ENCODE measurements at places on chromosomes 4 and X.

DNA sequence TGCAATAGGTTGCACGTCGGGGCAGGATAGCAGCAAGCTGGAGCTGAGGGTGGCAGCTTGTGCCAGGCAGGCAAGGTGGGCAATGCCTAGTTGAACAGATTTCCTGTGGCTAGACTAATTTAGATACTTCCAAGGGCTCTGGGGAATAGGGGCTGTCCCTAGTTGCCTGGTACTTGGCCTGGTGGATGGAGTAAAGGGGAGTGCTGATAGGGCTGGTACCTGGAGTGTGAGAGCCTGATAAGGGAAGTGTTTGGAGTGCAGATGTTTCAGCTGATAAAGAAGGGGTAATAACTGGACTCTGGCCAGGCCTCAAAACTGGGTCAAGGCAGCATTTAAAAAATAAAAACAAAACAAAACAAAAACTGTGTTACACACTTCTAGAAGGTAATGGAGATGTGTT, 665.5 kb downstream of the CCSER1 start:
- no peak for DNase-seq

DNA sequence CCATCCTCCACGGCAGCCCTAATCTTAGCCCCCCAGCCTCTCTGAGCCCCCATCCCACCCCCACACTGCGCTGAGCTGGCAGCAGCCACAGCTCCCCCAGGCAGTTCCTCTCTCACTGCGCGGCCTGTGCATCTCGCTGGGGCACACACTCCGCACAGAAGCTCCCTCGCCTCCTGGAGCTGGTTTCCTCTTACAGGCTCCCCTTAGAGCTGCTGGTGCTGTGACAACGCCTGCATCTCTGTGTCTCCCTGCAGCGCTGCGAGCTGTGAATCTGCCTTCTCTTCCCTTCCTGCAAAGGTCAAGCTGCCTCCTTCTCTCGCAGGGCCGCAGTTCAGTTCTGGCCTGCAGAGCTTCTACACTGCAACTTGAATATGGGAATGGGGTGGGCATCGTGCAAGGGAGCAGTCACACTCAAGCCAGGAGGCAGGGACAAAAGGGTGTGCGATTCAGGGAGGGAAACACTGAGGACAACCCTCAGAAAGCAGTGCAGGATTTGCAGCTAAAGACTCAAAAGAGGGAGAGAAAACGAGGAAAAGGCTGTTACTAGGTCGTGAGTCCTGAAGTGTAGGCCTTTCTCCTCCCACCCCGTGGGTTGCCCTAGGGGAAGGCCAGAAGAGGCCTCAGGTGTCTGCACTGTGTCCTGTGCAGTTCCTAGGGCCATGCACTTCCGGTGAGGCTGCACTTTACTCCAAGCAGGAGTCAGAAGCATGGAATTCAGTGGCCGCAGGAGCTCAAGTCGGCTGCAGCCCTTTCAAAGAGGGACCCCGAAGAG, 87.0 kb downstream of the BCOR start:
- no peak for DNase-seq

- no peak for DNase-seq
Measured at GRCh38 chrX:13001097-13001496, 26.2 kb downstream of the TMSB4X start.

DNA sequence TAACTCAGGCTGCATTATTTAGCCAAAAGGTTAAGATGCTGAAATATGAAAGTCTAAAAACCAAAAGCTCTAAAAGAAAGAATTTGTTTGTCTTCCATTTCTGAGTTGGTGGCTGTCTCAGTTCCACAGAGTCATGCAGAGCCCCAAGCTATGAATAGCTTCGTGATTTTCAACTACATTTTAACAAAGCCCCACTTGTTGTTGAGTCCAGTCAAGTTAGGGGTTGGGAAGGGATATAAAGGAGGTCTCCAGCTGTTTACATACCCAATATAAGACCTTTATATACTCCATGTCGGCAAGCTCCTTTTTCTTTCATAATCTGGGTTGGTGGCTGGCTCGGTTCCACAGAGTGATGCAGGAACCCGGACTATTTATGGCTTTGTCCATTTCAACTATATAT, 924.6 kb upstream of the PRKX start:
- DNase-seq: no peak

DNA sequence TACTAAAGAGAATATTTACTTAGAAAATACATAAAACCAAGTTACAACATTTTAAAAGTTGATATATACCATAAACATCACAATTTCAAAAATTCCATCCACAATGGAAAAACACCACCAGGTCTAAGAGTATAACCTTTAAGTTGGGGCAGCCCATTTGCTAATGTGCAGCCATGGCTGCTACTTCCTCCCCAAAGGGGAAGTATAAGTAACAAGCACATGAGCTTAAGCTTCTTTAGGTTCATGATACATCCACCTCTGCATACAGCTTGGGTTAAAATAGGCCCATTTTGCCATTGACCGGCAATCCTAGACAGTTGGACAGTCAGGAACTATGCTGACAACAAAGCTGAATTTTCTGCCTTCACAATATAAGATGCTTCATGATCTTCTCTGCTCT, 16.6 kb upstream of the GASK1B start:
- no peak for DNase-seq

Measured in midbrain (tissue), 1 donor.